ENCODE measurements at places on chromosomes 7 and 10.

- DNase-seq, result no peak
Observed at GRCh38 chr10:84991301-84991700, 662.9 kb downstream of the CCSER2 start.

DNA sequence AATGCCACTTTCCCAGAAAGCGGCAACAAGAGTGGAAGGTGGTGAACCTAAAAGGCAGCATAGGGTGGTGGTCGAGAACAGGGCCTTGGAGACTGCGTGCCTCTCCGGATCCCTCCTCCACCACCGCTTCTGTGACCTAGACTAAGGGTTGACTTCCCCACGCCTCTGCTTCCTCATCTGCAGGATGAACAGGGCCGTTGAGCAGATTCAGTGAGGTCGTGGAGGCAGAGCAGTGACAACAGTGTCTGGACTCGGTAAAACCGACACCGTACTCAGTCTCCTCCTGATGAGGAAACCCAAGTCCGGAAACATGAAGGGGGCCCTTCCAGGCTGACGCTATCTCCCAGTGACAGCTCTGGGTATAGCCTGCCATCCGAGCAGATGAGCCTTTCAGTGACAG, 162.6 kb downstream of the CELF2 start:
- no peak for DNase-seq

GRCh38 chr7:17661982-17662585, 278.2 kb downstream of the SNX13 start:
- no peak for DNase-seq

DNA sequence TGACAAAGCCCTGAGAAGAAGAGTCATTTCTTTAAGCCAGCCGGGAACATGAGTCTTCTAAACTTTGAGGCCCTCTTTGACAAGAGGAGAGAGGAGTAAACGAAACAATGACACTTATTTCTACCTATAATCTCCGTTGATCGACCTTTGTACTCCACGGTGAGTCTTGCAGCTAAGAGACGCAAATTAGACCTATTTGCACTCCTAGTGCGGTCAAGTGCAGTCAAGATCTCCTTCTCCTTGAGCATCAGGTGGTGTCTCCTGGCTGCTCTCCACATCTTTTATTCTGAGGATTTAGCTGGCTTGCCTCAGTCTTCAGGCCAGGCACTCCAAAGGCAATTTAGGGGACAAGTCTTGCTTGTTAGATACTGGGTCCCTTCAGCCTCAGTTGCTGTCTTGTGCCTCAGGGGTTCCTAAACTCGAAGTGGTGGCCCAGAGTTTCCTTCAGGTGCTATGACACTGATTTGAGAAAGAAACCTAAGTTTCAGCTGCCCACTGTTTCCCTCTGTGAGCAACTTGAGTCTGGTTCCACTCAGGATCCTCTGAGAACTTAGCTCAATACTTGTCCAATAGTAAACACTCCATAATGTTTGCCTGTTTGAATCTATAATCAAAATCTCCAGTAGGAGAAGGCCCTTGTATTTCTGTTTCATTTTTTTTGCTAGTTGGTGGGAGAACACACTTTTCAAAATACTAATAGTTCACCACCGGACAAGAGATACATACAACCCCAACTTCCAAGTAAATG, 312.9 kb downstream of the RNLS start:
- DNase-seq, result no peak

GRCh38 chr7:17234030-17234397, 64.4 kb upstream of the AHR start:
- DNase-seq, result no peak

DNA sequence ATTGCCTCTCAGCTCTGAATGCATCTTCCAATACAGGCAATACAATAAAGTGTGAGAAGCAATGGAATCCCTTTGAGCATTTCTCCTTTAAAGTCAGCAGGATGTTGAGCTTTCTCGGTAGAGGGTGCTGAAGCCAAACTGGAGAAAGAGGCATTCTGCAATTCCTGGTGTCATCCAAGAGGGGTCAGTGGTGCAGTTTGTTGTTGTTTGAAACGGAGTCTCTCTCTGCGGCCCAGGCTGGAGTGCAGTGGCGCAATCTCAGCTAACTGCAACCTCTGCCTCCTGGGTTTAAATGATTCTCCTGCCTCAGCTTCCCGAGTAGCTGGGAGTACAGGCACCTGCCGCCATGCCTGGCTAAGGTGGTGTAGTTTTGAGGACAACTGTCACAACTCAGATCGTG, 486.5 kb downstream of the CALN1 start:
- DNase-seq, result no peak

DNA sequence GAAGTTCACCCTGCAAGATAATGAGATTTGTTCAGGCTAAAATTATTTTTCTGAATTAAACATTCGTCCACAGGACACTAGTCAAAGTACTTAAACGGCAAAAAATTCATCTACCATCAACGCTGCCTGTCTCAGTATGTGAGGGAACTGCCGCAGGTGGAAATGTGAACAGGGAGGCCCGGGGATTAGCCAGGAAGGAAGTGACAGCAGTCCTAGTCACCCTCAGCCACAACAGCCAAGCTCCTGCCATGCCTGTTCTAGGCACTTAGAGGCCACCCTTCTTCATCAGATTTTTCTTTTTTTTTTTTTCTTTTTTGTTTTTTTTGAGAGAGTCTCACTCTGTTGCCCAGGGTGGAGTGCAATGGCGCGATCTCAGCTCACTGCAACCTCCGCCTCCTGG, 9.4 kb downstream of the NUDT5 start:
- no peak for DNase-seq

DNA sequence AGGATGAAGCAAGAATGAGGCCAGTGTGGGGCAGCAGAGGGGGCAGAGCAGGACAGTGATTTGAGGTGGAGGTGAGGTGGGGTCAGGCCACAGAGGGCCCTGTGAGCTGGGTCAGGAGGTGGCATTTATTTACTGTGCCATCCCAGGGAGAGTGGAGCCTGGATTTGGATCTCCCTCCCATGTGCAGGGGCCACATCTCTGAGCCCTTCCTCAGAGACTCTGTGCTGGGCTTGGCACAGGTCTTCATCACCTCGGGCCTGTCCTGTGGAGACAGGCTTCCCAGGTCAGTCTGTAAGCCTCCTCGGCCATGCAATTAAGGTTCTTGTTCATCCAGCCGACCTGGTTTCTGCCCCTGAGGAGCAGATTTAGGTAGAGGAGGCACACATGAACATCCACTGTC, 40.9 kb downstream of the ZNF777 start:
- no peak for DNase-seq

GRCh38 chr7:40647719-40648118, 512.9 kb downstream of the SUGCT start:
- DNase-seq, result no peak

DNA sequence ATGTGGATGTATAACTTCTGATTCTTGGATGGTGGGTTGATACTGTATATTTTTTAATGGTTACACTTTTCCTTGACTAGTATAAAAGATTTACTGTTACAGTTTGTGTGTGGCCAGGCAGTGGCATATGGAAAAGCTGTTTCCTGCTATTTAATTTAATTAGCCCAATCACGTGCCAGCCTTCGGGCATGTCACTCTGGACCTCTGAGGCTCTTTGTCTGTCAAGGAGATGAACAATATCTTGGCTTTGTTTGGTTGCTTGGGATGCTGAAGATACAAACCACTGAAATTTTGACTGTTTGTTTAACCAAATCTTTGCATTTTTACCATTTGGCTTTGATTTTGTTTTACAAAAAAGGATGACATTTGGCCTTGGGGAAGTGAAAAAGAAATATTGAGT, 185.0 kb downstream of the HDAC9 start:
- DNase-seq, result no peak

DNA sequence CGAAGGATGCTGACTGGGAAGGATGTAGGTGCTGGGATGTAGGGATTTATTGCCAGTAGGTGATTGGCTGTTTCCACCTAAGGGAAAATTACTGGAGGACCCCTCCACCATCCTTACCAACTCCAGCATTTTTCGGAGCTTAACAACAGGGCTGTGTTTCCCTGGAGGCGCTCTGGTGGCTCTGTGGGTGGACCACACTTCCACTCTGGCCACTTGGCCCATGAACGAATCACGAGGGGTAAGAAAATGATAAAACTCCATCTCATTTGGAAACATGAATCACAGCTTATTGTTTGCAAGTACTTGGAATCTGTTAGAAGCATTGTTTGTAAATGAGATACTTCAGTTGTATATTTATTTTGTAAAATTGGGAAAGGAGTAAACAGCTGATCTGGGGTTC, 3.0 kb downstream of the DOCK1 start:
- DNase-seq, result no peak

GRCh38 chr7:105691680-105692564, 110.6 kb upstream of the EFCAB10 start:
- DNase-seq, result no peak

- DNase-seq, result no peak
Observed at GRCh38 chr7:157339777-157340677, 3.2 kb downstream of the DNAJB6 start.

- DNase-seq, result no peak
Observed at GRCh38 chr7:24301703-24302102, 17.7 kb downstream of the NPY start.
